ENCODE measurements at places on chromosomes 11 and 22. TPM values are rescaled to one million over a fixed set of nuclear protein-coding genes. Genes with fewer than 3 reads are reported as not detected.
A peak's percentile ranks its signal among the peaks of the same experiment; 100 is the strongest.

DNA sequence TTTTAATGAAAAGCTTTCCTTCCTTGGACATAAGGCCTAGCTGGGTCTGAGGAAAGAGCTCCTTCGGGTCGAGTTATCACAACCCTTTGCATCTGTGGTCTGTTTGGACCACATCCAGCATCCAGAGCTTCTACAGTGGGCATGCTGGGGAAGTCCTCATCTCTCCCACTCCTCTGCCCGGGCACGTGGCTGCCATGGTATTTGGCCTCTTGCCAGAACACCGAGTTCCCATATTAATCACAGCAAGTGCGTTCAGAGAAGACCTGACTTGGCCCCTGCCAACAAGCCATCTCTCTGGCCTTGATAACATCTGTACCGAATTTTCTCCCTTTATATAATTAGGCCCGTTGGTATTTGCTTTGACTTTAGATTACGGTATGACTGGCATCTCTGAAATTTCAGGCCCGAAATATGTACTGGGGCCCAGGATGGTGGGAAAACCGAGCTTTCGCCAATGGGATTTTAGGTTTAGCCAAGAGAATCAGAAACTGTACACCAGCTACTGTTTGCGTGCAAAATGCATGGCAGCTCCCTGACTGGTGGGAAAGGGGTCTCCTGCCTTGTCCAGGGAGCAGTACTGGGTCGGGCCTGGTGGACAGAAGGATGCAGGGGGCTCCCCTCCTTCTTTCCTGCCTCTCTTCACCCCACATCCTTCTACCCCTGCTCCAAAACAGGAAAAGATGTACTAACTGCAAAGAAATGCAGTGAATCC, 90.0 kb downstream of the MICAL2 start:
- peak; percentile 32 for ATAC-seq

DNA sequence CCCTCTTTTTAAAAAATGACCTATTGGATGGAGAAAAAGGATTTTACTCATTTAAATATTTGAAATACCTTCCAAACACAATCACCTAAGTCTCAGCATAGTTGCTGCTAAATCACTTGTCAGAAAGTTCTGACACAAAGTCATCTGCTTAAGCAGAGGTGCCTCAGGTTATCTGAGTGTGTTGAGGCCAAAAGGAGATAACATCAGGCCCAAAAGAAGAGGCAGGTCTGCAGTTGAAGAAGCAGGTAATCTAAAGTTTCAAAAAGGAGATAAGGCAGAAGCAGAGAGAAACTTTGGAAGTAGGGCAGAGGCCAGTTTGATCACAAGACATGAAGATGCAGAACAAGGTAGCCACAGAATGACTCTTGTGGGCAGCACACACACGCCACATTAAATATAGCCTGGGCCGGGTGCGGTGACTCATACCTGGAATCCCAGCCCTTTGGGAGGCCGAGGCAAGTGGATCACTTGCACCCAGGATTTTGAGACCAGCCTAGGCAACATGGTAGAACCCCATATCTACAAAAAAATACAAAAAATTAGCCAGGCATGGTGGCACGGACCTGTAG, 175.7 kb upstream of the API5 start:
- no peak for ATAC-seq

- ATAC-seq = no peak
These were observed 186.8 kb downstream of the SOX6 start for GRCh38 chr11:16169541-16169940.

The OR8K5 gene
- total RNA-seq = not detected

GRCh38 chr11:68213135-68213515, at the start of gene KMT5B:
TSS of gene KMT5B (minus strand) at chr11:68213296. CDS start at chr11:68190076, 23,220 bp downstream.
- peak; percentile 10 for ATAC-seq

The MRGPRX3 gene
- total RNA-seq = not detected

The TMEM132A gene
- total RNA-seq = 4.4 TPM

The OR52A1 gene
- not detected for total RNA-seq

GRCh38 chr11:30346068-30346688, 23.3 kb downstream of the ARL14EP start:
- no peak for ATAC-seq

The CABP4 gene
- 0.62 TPM for total RNA-seq

DNA sequence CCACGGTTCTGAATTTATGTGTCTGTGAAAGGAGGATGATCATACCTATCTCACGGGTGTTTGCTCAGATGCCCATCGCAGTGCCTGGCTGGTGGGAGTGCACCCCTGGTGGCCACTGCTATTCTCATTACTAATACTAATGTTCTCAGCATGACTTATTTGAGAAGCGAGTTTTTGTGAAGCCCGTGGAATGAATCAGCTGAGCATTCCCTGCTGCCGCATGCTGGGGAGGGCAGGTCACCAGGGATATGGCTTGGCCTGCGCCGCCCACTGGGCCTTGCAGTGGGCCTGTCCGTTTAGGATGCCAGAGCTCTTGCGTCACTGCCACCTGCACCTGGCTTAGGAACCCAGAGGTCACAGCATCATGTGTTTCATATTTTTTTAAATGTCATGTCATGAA, 16.9 kb downstream of the CTTN start:
- no peak for ATAC-seq

DNA sequence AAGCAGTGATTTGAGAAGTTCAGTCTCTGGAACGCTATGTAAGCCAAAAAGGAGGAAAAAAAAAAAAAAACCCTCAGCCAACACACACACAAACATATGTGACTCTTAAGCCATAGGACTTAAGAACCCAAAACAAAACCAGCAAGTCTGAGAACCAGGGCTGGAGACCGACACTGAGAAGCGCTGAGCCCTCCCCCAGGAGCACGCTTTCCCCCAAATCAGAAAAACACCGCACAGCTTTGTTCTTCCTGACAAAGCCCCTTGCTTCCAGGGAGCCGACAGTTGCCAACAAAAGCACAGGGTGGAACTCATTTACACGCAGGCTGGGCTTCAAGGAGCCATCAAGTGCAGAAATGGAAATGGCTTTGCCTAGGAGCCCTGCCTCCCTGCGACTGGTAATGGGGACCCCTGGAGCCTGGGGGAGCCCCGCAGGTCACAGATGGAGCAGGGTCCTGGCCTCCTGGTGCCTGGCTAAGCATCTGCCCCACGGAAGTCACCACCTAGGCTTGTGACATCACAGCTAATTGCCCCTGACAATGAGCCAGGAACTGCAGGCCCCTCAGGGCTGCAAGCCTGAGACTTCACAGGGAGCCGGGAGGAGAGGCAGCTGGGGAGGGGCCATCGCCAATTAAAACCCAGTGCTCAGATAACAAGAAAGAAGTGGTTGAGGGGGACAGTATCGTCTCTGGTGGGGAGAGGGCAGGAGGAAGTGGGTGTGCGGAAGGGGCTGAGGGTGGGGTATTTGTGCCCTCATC, 66.9 kb downstream of the NFAM1 start:
- ATAC-seq = no peak

The IL18 gene
- 16.9 TPM for total RNA-seq

DNA sequence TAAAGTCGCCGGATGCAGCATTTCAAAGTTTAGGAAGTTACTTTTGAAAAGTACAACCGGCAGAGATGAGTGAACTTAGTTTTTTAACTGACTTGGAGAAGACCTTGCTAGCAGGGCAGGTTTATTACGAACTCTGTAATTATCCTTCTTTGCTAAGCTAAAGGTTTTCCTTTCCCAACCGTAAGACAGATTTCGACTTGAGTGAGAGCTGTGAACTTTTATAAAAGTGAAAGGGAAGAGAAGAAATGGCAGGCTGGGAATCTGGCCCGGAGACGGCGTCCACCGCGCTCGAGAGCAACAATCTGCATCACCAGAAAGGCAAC, 659 bp upstream of the TEAD1 start:
- no peak for ATAC-seq

GRCh38 chr11:2772544-2773031, 72.8 kb upstream of the KCNQ1OT1 start:
- no peak for ATAC-seq

- no peak for ATAC-seq
These were observed 231.2 kb downstream of the TBC1D22A start for GRCh38 chr22:46993633-46994032.
